ENCODE measurements at places on chromosomes 11 and 22.

DNA sequence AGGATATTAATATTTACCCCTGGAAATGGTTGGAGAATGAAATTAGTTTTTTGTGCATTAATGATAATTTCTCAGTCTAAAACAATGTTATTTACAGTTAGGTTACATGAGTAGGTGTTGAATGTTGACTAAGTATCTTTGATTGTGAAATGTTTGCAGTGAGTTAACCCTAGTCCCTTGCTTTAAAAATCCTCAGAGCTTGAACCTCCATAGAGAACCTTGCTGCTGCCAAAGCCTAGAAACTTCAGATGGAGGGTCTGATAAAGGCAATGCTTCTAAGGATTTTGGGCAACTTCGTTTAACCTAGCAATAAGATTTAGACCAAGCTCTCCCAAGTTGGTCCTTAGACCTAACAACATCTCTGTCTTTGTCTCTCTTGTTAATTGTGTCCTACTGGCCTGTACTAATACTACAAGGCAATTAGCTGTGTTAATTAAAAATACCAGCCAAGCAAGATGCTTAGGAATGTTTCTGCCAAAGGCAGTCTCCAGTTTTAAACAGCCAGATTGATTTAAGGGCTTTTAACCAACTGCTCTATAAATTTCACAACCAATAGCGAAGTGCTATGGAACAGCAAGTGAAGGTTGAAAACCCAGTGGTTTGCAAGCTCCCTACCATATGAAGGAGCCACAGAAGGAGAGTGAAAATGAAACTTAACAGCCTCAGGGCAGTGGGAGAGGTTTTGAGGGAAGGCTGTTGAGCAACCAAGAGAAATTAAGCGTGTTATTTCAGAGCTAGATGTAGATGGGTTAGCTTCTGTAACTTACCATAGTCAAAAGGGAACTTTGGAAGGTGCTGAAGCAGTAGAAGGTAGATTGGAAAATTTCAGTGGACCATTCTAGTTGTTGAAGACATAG, 295.9 kb upstream of the ANO5 start:
- no peak for DNase-seq

DNA sequence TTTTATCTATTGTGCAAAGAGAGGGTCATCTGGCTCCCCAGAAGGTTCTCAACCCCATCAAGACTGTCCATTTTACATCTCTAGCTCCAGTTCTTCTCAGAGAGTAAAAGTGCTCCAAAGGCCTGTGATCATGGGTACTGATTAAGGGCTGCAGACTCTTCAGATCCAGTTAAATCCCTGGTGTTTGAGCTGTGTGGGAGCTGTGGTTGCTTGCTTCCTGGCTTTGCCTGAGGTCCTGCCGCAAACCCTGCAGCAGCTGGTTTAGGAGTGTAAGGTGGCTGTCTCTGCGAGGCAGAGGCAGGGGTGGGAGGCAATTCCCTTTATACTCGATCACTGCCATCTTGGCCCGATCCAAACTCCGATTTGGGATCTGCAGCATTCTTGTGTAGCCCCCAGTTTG, 1.2 kb downstream of the MRPL17 start:
- DNase-seq: no peak

DNA sequence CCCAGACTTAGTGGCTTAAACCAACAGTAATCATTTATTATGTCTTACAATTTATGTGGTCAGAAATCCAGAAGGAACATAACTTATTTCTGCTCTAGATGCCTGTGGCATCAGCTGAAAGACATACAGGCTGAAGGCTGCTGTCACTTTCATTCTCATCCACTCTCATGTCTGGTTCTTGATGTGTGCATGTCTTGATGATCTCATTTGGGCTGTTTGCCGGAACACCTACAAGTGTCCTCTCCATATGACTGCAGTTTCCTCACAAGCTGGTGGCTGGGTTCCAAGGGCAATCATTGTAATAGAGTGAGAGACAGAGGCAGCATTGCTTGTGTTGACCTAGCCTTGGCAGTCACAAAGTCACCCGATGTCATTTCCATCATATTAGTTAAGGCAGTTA, 1375.9 kb upstream of the RAG2 start:
- no peak for DNase-seq

- no peak for DNase-seq
Measured at GRCh38 chr22:25098445-25099081, 101.1 kb upstream of the CRYBB3 start.

- no peak for DNase-seq
Measured at GRCh38 chr22:18078329-18079041, 695 bp downstream of the PEX26 start.

- DNase-seq: no peak
Measured at GRCh38 chr11:75264971-75265370, 24.4 kb downstream of the TPBGL start.

- DNase-seq: no peak
Measured at GRCh38 chr22:32603651-32604540, 129.3 kb downstream of the FBXO7 start.

- DNase-seq: no peak
Measured at GRCh38 chr22:44823396-44823795, 71.0 kb downstream of the ARHGAP8 start.

- DNase-seq: no peak
Measured at GRCh38 chr22:36776722-36777121, 803 bp upstream of the IFT27 start.

- DNase-seq: no peak
Measured at GRCh38 chr11:97471480-97471879, 1081.7 kb downstream of the JRKL start.

- no peak for DNase-seq
Measured at GRCh38 chr11:61870541-61871031, 20.8 kb downstream of the FADS3 start.
